ENCODE measurements at places on chromosomes 12 and 14.
A peak's percentile ranks its signal among the peaks of the same experiment; 100 is the strongest.

- no peak for DNase-seq
Measured at GRCh38 chr14:77822307-77822706, 22.4 kb downstream of the ADCK1 start.

GRCh38 chr12:2794736-2795289 lies at the start of gene FKBP4:
FKBP4 (plus strand) TSS chr12:2794970; CDS start chr12:2795140, 170 bp downstream.
- peak; percentile 93 for DNase-seq

GRCh38 chr14:44029933-44030332 lies 477.1 kb downstream of the FSCB start:
- DNase-seq = no peak

GRCh38 chr12:66799551-66799950 lies 120.7 kb upstream of the GRIP1 start:
- no peak for DNase-seq

GRCh38 chr14:89565607-89566006 lies 148.6 kb upstream of the FOXN3 start:
- no peak for DNase-seq

DNA sequence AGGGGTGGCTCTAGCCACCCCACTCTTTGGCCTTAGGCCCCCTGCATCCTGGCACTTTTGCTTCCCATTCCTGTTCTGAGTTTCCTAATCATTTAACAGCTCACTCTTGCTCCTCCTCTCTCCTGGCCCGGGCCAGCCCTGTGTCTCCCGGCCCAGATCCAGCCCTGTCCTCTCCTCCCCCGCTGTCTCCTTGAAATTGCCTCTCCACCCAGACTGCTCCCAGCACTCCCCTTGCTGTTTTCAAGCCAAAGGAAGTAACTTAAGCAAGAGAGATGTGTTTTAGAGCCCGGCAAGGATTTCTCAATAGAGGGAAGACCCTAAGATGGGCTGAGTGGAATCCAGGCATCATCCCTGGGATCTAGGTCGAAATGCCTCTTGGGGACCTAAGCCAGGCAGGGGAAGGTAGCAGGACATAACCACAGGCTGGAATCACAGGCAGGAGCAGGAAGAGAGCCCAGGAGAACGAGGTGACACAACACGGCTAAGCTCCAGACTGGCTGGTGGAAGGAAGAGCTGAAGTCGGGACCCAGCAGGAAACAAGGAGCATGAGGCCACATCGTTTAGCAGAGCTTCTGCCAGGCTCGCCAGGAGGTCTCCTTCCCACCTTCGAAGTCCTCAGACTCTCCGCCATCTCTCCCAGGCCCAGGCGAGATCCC lies 2.0 kb upstream of the LRP1-AS start:
- peak; percentile 88 for DNase-seq

GRCh38 chr14:31854508-31855075 lies 222.5 kb upstream of the ARHGAP5 start:
- DNase-seq = no peak

GRCh38 chr14:67851785-67852410 lies 32.3 kb downstream of the RAD51B start:
- DNase-seq = peak; percentile 35

- no peak for DNase-seq
Measured at GRCh38 chr14:31927348-31927832, 149.7 kb upstream of the ARHGAP5 start.

DNA sequence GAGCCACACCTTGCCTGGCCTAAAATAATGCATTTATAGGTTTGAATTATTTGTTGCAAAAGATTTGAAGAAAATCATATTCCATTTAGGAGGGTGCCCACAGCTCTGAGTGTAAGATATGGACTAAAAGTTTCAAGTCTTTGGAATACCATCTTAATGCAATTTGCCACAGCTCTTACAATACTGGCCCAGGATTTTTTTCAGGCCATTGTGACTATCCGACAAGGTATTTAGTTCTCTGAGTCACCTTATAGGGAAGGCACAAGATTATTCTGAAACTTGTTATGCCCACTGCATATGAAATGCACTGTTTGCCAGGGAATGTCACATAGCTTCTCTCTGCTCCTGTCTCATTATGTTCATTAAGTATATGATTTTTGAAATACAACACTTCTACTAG lies 29.6 kb upstream of the SLC6A13 start:
- DNase-seq = no peak

- peak; percentile 39 for DNase-seq
Measured at GRCh38 chr12:77005611-77006098, 59.7 kb downstream of the E2F7 start.

DNA sequence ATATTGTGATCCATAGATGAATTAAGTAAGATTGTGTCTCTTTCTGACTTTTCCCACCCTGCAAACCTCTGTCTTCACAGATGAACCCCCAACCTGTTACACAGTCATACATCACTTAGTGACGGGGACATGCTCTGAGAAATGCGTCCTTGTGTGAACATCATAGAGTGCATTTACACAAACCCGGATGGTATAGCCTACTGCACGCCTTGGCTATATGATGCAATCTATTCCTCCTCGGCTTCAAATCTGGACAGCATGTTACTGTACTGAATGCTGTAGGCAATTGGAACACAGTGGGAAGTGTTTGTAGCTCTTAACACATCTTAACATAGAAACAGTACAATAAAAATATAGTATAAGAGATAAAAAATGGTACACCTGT lies 7.4 kb upstream of the TESPA1 start:
- DNase-seq = no peak

- peak; percentile 23 for DNase-seq
Measured at GRCh38 chr14:54446161-54446693, 5.1 kb upstream of the CNIH1 start.

DNA sequence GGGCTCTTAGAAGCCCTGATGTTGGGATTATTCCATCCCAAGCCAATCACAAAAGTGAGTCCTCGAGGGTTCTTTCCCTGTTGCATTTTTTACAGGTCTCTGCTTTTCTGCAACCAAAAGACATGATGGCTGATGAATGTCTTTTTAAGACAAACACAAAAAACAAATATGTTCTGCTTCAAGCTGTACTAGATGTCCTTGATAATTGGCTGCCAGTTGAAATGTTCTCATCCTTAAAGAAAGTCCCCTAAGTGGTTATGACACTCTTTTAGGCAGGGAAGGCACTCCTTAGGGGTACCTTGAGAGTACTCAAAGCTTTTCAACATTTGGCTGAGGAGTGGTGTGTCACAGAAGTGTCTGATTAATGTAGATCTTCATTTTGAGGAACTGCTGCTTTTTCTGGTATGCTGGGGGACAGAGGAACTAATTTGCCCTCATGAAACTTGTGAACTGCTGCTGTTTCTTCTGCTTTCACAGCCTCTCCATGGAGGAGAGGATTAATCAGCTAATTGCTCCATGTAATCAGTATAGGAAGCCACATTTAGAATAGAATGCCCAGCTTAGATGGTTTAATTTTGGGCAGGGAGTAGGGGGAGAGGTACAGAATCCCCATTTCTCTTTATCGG lies 22.8 kb upstream of the IGF1 start:
- DNase-seq = no peak

DNA sequence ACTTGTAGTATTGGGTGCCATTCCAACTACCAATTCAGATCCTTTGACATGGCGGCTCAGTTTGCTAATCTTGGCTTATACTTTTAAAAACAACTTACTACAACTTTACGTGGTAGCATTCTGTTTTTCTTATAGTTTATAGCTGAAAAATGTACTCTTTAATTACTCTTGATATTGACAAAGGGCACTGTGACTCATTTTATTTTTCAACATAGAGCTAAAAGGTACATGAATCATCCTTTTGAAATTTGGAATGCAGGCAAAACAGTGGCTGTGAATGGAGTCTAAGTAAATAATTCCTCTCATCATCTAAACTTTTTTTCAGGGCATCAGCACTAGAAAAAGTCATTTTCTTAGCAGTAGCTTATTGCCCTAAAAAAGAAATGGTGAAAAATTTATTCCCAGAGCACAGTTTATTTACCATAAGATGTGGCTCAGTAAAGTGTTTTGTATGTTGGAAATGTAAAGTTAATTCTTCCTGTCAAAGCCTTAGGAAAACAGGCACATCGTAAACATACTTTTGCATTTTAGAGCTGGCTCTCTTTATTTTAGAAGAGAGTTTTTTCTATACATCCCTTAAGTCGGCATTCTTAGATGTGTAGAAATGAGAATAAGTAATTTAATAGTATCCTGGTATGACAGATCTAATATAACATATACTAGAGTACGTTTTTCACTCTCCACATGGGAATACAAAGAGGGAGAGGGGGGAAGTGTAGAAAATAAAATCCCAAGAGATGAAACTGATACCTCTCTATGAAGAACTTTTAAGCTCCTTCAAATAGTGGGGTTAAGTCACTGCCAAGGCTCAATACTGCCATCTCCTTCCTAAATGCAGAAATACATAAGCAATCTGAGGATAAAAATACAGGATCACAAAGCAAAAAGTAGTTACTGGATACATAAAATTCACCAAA lies 55.2 kb downstream of the SLC25A21 start:
- no peak for DNase-seq

- DNase-seq = no peak
Measured at GRCh38 chr12:57390174-57390573, 40.7 kb downstream of the R3HDM2 start.

- no peak for DNase-seq
Measured at GRCh38 chr12:65427646-65428045, 149.2 kb downstream of the MSRB3 start.

DNA sequence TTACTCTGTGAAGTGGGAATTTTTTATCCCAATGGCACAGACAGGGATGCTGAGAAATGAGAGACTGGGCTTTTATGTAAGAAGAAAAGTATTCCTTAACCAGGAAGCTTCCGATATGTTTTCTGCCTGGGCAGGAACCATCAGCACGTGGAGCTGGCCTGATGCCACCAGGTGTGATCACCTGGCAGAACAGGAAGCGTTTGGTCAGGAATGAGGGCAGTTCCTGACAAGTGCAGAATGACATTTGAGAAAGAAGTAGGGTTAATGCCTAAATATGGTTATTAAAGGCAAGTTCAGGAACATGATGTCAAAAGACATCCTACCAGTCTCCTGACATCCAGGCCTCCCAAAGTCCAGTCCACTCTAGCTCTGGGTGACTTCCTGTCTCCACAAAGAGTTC lies 210.3 kb downstream of the NUAK1 start:
- DNase-seq = no peak

DNA sequence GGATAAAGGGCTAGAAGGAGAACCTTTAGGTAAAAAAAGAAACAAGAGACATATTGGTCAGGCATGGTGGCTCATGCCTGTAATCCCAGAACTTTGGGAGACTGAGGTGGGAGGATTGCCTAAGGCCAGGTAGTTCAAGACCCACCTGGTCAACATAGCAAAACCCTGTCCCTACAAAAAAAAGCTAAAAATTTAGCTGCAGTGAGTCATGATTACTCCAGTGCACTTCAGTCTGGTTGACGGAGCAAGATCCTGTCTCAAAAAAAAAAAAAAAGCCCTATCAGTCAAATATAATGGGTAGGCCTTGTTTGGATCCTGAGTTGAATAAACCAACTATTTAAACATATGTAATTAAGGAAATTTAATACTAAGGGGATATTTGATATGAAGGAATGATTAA lies 54.2 kb downstream of the PPP1R36 start:
- DNase-seq = no peak

DNA sequence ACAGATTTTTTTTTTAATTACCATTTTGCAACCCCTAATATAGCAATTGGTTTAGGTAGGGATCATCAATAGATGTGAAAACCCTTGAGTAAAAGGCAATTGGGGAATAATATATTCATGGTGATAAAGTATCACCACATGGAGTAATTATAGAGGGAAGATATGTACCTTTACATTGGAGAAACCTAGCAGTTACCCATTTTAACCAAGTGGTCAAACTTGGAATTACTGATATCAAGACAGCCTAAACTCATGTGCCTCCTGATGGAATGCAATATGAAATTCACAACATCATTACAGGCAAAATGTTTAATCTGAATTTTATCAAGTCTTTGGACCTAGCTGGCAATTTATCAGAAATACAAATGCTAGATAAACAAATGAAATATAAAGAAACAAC lies 6.7 kb upstream of the SLC10A1 start:
- DNase-seq = no peak

DNA sequence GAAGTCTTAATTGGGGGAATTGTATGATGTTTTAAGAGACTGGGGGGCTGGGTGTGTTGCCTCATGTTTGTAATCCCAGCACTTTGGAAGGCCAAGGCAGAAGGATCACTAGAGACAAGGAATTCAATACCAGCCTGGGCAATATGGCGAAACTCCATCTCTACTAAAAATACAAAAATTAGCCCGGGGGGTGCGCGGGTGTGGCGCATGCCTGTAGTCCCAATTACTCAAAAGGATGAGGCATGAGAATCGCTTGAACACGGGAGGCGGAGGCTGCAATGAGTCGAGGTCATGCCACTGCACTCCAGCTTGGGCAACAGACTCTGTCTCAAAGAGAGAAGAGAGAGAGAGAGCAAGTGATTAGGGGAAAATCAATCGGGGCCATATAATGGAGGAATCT lies 600.5 kb downstream of the SLC16A7 start:
- no peak for DNase-seq

- peak; percentile 26 for DNase-seq
Measured at GRCh38 chr12:40010899-40011774, 94.7 kb downstream of the SLC2A13 start.

DNA sequence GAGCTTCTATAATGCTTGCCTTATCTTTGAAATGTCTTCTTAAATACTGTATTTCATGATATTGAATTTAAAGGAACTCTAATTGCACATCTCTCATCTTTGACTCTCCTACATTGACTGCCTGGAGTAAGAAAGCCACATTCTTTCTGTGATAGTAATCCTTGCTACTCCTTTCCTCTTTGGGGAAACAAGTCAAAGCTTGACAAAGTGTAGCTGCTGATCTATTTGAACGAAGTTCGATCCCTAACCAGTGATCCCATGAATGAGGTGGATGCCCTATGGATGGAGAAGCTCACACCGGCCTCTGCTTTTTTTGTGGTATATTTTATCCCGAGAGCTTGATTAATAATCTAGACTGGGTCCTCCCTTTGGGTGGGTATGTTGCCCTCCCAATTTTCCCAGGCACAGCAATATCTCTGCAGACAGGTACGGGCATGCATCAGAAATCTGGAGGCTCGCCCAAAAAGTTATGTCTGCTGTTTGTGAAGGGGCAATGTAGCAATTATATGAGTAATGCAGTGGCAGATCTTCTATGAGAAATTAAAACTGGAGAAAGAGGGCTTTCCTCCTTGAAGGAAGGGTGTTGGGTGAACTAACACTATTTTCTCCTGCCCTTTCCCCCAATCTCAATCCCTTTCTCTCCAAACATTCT lies 163.0 kb upstream of the FRMD6 start:
- no peak for DNase-seq

Data from right hindlimb (tissue), 1 donor.